ENCODE measurements at places on chromosomes 5 and 9.

GRCh38 chr9:84875193-84875592 lies 205.7 kb downstream of the NTRK2 start:
- no peak for DNase-seq

- DNase-seq: no peak
Observed at GRCh38 chr9:113509463-113509862, 45.9 kb downstream of the RGS3 start.

- DNase-seq: no peak
Observed at GRCh38 chr5:18334949-18335348, 700.7 kb downstream of the TAF11L14 start.

- no peak for DNase-seq
Observed at GRCh38 chr5:66889524-66889923, 293.3 kb downstream of the MAST4 start.

DNA sequence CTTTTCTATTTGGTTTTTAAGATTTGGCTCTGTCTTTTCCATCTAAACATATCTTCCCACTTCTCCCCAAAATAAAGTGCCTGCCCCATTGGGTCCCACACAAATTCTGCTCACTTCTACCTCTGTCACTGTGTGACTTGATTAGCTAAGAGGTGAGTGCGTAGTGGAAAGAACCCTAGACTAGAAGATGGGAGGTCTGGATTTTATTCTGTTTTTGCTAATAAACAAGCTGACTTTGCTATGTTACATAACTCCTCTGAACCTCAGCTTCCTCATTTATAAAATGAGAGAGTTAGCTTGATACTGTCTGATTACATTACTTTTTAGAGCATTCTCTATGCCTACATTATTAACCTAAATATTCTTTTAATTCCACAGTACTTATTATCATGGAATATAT lies 51.3 kb upstream of the PTGER4 start:
- DNase-seq: no peak

DNA sequence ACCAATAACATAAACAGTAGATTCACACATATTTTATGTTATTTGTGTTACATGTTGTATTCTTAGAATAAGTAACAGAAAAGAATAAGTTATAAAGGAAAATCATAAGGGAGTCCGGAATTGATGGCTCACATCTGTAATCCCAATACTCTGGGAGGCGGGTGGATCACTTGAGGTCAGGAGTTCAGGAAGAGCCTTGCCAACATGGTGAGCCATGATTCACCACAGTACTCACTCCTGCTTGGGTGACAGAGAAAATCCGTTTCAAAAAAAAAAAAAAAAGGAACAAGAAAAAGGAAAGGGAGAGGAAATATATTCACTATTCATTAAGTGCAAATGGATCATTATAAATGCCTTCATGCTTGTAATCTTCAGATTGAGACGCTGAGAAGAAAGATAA lies 533.3 kb upstream of the CDH9 start:
- DNase-seq: no peak

DNA sequence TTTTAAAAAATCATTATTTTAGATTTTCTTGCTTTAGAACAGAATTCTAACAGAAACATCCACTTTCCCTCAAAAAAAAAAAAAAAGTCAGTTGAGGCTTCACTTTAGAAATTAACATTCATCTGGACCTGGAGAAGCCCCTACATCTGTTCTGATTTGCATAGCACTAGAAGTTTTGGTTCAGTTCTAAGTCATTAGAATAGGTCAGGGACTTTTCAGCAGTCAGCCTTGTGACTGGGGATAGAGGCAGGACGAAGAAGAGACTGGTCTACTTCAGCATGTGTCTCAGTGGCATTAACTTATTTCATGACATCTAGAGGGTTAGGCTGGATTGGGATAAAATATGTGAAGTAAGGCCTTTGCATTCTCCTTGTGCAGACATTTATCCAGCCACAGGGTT lies 215.8 kb upstream of the DAB2 start:
- no peak for DNase-seq

DNA sequence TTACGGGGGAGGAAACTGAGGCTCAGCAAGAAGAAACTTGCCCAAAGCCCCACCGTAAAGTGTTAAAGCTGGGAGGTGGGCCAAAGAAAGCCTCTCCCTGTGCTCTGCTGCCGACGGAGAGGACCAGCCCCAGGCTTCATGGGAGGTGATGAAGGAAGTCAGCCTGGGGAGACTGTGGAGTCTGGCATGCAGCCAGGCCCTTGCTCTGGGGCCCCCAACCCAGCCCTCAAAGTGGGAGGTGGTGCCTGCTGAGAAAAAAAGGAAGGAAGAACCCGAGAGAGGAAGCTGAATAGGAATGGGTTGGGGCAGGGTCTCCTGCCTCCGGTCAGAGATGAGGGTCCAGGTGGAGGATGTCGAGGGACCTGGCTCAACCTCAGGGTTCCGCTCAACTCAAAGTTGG lies 3.8 kb downstream of the RNF44 start:
- DNase-seq: no peak

- no peak for DNase-seq
Observed at GRCh38 chr9:120916991-120917880, 9.4 kb downstream of the TRAF1 start.

DNA sequence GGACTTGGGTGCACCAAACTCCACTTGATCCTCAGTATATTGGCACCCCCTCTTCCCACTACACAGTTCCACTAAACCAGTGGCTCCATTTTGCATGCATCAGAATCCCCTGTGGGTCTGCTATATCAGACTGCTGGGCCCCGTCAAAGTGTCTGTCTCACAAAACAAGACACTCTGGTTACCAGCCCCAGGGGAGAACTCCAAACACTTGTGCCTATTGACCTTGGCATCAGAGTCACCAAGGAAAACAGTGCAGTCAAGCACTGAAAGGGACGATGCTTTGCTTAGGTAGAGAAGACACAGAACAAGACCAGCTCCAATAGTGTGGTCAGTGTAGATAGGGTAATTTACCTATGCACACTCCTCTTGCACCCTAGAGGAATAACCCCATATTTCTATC lies 205.8 kb upstream of the RAI14 start:
- DNase-seq: no peak

GRCh38 chr5:3234566-3234965 lies 361.1 kb upstream of the IRX1 start:
- no peak for DNase-seq

GRCh38 chr5:154174091-154174490 lies 16.4 kb upstream of the GALNT10 start:
- DNase-seq: no peak

GRCh38 chr9:4842734-4843133 lies 50.0 kb downstream of the RCL1 start:
- no peak for DNase-seq
